ENCODE measurements at places on chromosomes 6 and 20.

- no peak for DNase-seq
These were observed 3.4 kb upstream of the DLL1 start for GRCh38 chr6:170294298-170294730.

- DNase-seq = no peak
These were observed 3.8 kb downstream of the IGF2R start for GRCh38 chr6:159972506-159973268.

- no peak for DNase-seq
These were observed 50.2 kb downstream of the VAPB start for GRCh38 chr20:58438970-58439808.

- DNase-seq = no peak
These were observed 198.9 kb downstream of the TBC1D32 start for GRCh38 chr6:121135425-121135824.

DNA sequence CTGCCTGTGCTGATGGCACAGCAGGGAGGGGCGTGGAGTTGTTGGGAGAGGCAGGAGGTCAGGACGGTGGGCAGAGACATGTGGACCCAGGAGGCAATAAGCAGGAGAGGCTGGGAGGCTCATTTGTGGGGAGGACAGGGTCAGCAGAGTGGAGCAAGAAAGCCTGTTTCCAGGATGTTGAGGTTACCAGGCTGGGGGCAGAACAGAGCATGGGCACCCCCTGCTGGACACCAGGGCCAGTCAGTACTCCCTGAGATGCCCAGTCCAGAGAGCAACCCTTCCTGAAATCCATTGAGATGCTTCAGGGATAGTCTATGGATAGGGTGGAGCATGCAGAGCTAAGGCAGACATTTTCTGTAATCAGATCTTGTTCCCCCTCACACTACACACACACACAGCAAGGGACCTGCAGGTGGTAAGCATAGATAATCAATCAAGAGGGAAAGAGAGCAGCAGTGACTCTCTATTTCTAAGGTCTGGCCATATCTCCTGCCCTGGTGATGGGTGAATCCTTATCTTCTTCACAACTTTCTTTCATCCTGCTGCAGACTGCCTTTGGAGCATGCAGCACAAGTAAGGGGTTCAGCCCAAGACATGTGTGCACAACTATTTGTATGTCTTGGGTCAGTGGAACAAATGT, 41.7 kb downstream of the MOCS1 start:
- peak; percentile 44 for DNase-seq

- DNase-seq = peak; percentile 96
These were observed at the start of gene DUSP22 for GRCh38 chr6:291697-292505. Gene DUSP22 (plus strand): TSS chr6:292487. CDS start chr6:292540, 53 bp downstream.

DNA sequence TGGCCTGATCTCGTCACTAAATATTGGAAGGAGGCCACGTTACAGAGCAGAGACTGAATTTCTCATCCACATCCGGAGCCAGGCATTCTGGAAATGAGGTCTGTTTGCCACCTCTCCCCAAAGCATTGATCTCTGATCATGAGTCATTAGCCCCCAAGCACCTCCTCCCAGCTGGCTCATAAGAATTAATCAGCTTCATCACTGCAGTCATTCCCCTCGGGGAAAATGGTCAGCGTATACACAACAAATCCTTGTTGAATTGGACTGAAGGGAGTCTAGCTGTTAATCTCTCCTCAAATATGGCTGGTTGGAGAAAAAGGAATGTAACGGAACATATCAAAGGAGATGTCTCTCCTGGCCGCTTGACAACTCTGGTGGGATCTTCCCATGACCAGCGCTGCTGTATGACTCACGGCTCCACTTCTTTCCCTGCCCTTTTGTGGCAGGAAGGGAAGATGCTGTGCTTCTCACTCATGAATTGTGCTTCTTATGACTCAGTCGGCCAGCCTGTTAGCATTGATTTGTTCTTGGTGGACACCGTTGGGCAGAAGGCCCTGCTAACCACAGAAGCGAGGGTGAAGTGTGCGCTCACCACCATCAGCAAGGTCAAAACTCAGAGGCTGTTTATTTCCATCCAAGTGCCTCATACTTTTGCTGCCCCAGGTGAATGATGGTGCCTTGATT, 76.7 kb downstream of the RNF182 start:
- no peak for DNase-seq

GRCh38 chr6:5214570-5215052, 46.1 kb downstream of the LYRM4 start:
- no peak for DNase-seq

- DNase-seq = no peak
These were observed 96.7 kb downstream of the KLHL32 start for GRCh38 chr6:97021194-97021593.

- DNase-seq = no peak
These were observed at the start of gene DPPA5 for GRCh38 chr6:73353636-73354593. Gene DPPA5 (minus strand): TSS chr6:73354276. CDS start chr6:73354225, 51 bp downstream.

DNA sequence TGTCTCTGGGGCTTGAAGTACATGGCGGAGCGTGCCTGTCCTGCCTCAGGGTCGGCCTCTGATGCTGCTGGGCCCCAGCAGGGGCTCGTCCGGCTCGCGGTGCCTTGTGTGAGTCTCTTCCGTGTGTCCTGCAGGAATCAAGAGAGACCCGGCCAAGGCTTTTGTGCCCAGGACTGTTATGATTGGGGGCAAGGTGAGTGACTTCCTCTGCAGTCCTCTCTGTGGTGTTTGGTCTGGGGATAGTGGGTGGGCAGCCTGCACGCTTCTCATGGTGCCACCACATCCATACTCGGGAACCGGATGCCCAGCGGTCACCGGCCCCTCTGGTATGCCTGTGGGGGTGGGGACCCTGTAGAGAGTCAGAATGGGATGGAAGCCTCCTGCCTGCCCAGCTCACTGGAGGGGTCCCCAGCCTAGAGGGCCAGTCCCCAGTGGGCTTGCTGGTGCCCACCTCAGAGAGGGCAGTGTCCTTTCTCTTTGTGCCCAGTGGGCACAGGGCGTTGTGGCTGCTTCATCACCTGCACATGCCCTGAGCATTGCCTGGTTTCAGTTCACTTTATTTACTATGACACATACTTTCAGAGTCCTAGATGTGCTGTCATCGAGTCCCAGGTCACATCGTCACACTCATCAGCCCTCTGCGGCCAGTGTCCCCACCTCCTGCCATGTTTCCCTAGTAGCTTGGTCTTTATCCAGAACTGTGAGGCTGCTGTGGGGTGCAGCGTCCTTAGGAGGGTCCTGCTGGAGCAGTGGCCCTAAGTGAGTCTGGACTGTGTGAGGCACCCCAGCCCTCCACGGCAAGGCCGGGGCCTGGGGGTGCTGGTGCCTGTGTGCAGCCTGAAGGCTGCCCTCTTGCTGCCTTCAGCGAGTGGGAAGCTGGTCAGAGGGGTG, 40.7 kb downstream of the PYGB start:
- DNase-seq = peak; percentile 68

DNA sequence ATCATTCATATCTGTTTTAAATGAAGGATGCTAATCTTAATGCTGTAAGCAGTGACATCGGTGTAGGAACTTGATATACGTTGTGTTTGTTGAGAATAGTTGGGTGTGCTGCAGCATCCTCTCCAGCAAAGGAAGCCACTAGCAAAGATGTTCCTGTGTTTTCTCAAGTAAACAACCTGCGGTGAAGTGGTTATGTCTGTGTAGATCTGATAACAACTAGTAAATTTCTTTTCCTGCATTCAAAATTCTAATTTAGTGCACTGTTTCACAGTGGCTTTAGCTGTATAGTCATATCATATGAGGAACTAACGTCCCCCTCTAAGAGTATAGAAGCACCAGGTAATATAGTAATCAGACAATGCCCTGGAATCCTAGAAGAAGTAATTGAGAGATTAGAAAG, 38.7 kb downstream of the NCOA7 start:
- no peak for DNase-seq

- peak; percentile 82 for DNase-seq
These were observed 6.1 kb downstream of the SYNGAP1 start for GRCh38 chr6:33425668-33426577.

GRCh38 chr20:59028812-59029211, 3.3 kb downstream of the ATP5F1E start:
- DNase-seq = no peak

DNA sequence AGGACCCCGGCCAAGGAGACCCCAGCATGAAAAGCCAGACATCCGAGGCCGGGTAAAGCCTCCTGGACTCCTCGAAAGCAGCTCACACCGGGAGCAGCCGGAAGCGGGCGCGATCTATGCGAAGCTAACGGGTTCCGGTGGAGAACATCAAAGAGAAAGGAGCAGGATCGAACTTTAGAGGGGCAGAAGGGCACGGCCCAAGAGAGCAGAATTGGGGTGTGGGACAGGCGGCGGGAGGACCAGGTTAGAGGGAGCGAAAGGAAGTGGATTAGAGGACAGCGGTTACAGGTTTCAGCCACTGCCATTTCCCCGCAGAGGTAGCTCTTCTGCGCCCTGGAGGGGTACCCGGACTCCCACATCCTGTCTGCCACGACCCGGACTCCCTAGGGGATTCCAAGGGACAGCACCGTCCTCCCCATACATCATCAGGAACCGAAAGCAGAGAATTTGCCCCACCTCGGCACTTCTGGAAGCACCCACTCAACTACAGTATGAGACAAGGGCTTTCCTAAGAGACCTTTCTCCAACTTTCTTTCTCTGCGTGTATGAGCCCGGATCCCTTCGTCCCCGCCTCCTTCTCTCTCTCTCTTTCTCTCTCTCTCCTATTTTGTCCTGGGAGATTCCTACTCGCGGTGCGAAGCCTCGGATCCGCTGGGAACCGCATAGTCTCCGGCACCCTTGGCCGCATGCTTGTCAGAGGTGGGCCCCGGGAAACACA, 507 bp upstream of the VGLL2 start:
- no peak for DNase-seq

DNA sequence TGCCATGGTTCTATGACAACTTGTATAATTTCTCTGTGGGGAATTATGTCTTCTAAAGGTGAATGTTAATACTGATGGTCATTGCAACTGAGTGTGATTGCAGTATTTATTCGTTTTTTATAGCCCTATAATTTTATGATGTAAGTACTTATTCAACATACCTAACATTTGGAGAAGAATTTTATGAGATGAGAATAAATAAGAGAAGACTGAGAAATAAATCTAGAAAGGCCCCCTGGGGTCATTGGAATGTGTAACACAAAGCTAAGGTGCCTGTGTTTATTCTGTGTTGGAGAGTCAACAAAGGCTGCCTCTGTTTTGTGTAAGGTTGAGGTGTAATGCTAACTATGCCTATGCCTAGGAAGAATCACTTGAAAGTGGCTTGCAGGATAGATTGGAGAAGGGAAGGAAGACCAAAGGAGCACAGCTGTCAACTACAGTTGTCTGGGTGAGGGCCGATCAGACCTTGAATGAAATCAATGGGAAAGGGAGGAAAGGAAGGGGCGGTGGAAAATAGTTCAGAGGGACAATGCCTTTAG, 1076.7 kb downstream of the KIF16B start:
- no peak for DNase-seq

- DNase-seq = no peak
These were observed 150.4 kb downstream of the GRM4 start for GRCh38 chr6:33995309-33996119.

GRCh38 chr6:68447112-68447511, 188.0 kb upstream of the ADGRB3 start:
- no peak for DNase-seq

GRCh38 chr6:106069478-106069877, 16.7 kb upstream of the PRDM1 start:
- no peak for DNase-seq

GRCh38 chr6:157488716-157489118, 107.7 kb downstream of the ZDHHC14 start:
- DNase-seq = no peak

DNA sequence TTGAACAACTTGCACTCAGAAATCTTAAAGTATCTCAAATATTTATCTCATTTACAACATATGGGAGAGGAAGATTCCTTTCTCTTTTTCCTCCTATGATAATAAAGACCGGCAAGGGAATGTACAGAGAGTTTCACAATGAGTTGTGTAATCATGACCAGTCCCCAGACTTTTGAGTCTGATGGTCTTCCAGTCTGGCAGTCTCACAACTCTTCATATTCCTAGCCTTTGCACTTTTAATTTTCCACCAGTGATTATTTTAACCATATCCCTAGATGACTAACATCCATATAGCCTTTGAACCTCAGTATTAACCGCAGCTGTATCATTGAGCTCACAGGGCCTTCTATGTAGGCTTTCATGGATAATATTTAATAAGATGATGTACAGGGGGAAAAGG, 278.5 kb downstream of the KHDC1L start:
- DNase-seq = no peak

DNA sequence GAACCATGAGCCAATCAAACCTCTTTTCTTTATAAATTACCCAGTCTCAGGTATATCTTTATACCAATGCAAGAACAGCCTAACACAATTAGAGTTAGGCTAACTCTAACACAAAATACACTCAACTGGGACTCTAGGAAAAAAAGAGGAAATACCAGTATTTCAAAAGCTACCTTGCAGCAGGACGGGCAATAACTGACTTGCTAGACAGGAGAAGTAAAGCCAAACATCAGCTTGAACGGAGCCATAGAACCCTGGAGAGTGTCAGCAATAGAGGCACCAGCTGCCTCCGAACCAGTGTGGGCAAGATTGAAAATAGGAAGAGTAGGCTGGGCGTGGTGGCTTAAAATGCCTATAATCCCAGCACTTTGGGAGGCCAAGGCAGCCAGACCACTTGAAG, 162.0 kb upstream of the SOX4 start:
- DNase-seq = no peak

DNA sequence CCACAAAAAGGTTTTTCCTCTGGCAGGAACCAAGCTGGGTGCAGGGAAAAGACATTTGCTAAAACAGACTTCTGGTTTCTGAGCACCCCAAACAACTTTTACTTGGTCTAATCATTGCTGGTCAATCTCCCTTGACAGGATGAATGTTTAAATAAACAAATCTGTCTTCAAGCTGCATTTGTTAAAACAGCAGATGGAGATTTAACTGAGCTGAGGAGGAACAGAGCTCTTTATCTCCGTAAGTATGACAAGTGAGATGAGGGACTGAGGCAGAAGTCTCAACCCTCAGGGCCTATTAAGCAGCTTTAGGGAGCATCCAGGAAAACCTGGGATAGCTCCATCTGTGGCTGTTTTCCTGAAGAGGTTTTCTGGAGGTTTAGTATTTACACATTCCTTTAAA, 40.6 kb downstream of the NINL start:
- DNase-seq = no peak

GRCh38 chr6:94501516-94501915, 1075.8 kb upstream of the MANEA start:
- DNase-seq = no peak

Data from GM12892 (cell line).